ENCODE measurements at places on chromosomes 6 and 20. TPM values are rescaled to one million over a fixed set of nuclear protein-coding genes. Genes with fewer than 3 reads are reported as not detected.

DNA sequence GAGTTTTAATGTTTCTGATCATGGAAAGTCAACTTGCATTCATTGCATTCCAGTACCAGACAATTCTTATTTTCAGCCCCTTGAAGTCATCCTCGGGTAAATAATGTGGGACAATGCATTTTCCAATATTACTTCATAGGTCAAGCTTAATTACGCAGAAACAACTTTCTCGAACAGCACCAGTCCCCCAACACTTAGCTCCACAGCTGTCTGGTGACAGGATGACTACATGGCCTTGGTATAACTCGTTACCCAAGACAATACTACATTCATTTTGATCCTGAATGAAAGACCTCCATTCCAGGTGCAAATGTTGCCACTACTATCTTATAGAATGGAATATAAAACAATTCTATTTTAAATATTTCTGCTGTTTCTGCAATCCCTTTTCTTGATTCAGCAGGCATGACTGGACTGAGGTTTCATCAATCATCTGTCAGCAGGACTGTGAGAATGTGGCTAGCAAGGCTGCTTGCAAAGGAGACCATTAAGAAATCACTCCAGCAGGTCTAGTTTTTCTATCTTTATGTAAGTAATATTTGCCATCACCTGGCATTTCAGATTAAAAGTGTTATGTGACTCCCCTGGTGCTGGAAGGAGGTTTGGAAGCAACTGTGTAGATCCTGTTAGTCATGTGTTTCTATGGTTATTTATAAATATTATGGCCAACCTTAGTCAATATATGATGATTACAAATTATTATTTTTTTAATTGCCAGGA lies 147.9 kb downstream of the HAO1 start:
- no peak for DNase-seq

- DNase-seq, result no peak
These were observed 1.5 kb upstream of the GOPC start for GRCh38 chr6:117603821-117604220.

DNA sequence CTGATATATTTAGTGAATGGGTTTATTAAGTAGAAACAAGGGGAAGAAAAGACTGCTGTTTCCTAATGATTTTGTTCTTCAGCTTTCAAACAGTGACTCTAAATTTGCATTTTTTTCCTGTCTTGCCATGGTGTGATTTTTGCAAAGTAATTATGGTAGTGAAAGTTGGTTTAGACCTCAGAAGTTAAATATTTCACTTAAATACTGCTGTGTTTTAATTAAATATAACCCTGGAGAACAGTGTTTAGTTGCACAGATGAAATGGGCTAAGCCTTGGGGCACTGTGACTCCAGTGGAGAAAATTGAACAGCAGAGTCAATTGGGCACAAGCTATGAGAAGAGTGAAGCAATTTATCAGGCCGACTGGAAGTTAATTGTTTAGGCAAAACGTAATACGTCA lies 111.1 kb upstream of the MCHR2 start:
- no peak for DNase-seq

- no peak for DNase-seq
These were observed 5.9 kb downstream of the SMAP1 start for GRCh38 chr6:70673601-70674000.

SEMG1 gene
- total RNA-seq, result not detected

Data from dorsolateral prefrontal cortex (tissue), 122 donors.